Epithelial cell of alveolus of lung (primary cell): ENCODE measurements at places on chromosomes 3 and 15. TPM values are rescaled to one million over a fixed set of nuclear protein-coding genes. Genes with fewer than 3 reads are reported as not detected.

The ATP2B2 gene
- not detected in 2 replicates for total RNA-seq

The GJD2 gene
- total RNA-seq, result not detected in 2 replicates

The REC114 gene
- not detected in 2 replicates for total RNA-seq

The LNP1 gene
- 2.7 and 4.5 TPM in 2 replicates for total RNA-seq

The GRAMD1C gene
- total RNA-seq, result 4.6 and 6.7 TPM in 2 replicates

The ADAMTS9 gene
- 2.7 and 34.4 TPM in 2 replicates for total RNA-seq

The LARP6 gene
- total RNA-seq, result 40.0 and 69.3 TPM in 2 replicates

The CD86 gene
- not detected in 2 replicates for total RNA-seq

The LINGO1 gene
- total RNA-seq, result 0.13 TPM in 1 of 2 replicates, not detected in the other

The KCNMB2 gene
- 0.39 TPM in 1 of 2 replicates, not detected in the other for total RNA-seq

The ANAPC13 gene
- 54.6 and 62.2 TPM in 2 replicates for total RNA-seq

The HES1 gene
- 2.2 and 29.2 TPM in 2 replicates for total RNA-seq

The SLC28A2 gene
- total RNA-seq, result not detected in 2 replicates

The LMAN1L gene
- total RNA-seq, result not detected in 2 replicates

The OR5K2 gene
- not detected in 2 replicates for total RNA-seq

The NISCH gene
- total RNA-seq, result 24.0 and 65.3 TPM in 2 replicates

The IL12A gene
- total RNA-seq, result 4.4 and 6.9 TPM in 2 replicates

The NR1D2 gene
- total RNA-seq, result 8.8 and 17.2 TPM in 2 replicates

The APOD gene
- total RNA-seq, result 7.3 and 7.9 TPM in 2 replicates

The SLC25A20 gene
- 8.9 and 12.7 TPM in 2 replicates for total RNA-seq

The ARPP19 gene
- total RNA-seq, result 83.3 and 94.1 TPM in 2 replicates

The MYO9A gene
- total RNA-seq, result 13.1 and 15.6 TPM in 2 replicates

The PRR23B gene
- total RNA-seq, result not detected in 2 replicates

The ACKR2 gene
- 0.91 and 1.1 TPM in 2 replicates for total RNA-seq

The C3orf20 gene
- under 0.01 TPM in 1 of 2 replicates, not detected in the other for total RNA-seq

The GOLGA6L7 gene
- total RNA-seq, result not detected in 2 replicates

The CNOT10 gene
- 15.1 and 24.5 TPM in 2 replicates for total RNA-seq

The PPP1R14D gene
- not detected in 2 replicates for total RNA-seq

The TUSC7 gene
- not detected in 2 replicates for total RNA-seq

The ISG20 gene
- total RNA-seq, result 3.9 and 7.4 TPM in 2 replicates

The ARHGEF3 gene
- total RNA-seq, result 4.1 and 5.7 TPM in 2 replicates

The WDR72 gene
- total RNA-seq, result not detected in 2 replicates

The LRRC28 gene
- total RNA-seq, result 25.2 and 35.9 TPM in 2 replicates

The MAP6D1 gene
- 1.4 and 3.5 TPM in 2 replicates for total RNA-seq

The C2CD4A gene
- total RNA-seq, result not detected in 2 replicates

The GOLGA8R gene
- 0.08 and 0.65 TPM in 2 replicates for total RNA-seq

The HCLS1 gene
- total RNA-seq, result 0.80 and 1.9 TPM in 2 replicates

The IGF2BP2 gene
- 50.7 and 61.2 TPM in 2 replicates for total RNA-seq

The ELP6 gene
- 21.1 and 32.1 TPM in 2 replicates for total RNA-seq

The ADAMTSL3 gene
- total RNA-seq, result 1.3 and 4.2 TPM in 2 replicates

The ATP13A4 gene
- 0.72 TPM in 1 of 2 replicates, not detected in the other for total RNA-seq

The AADACL2 gene
- total RNA-seq, result not detected in 2 replicates

The ARGFX gene
- not detected in 2 replicates for total RNA-seq

The TARS3 gene
- 4.9 and 13.8 TPM in 2 replicates for total RNA-seq

The GOLGA8T gene
- not detected in 2 replicates for total RNA-seq

The TMC3 gene
- total RNA-seq, result not detected in 2 replicates

The ZSCAN29 gene
- 6.3 and 13.0 TPM in 2 replicates for total RNA-seq

The ARNT2 gene
- 4.8 and 5.3 TPM in 2 replicates for total RNA-seq

The ACOX2 gene
- total RNA-seq, result 3.1 and 9.1 TPM in 2 replicates

The CLDN18 gene
- total RNA-seq, result not detected in 2 replicates

The GPR149 gene
- total RNA-seq, result not detected in 2 replicates

The EOMES gene
- total RNA-seq, result not detected in 2 replicates

The HAUS2 gene
- total RNA-seq, result 38.0 and 70.9 TPM in 2 replicates

The FES gene
- total RNA-seq, result 16.2 and 22.8 TPM in 2 replicates

The EPHB3 gene
- total RNA-seq, result 0.39 and 7.7 TPM in 2 replicates

The IL17RD gene
- total RNA-seq, result 2.3 and 2.4 TPM in 2 replicates
